HepG2 (cell line): ENCODE measurements at places on chromosomes 2 and 18. TPM values are rescaled to one million over a fixed set of nuclear protein-coding genes. Genes with fewer than 3 reads are reported as not detected.
A peak's percentile ranks its signal among the peaks of the same experiment; 100 is the strongest.

Gene DDX1
- 130 and 254 TPM in 2 replicates for total RNA-seq

DNA sequence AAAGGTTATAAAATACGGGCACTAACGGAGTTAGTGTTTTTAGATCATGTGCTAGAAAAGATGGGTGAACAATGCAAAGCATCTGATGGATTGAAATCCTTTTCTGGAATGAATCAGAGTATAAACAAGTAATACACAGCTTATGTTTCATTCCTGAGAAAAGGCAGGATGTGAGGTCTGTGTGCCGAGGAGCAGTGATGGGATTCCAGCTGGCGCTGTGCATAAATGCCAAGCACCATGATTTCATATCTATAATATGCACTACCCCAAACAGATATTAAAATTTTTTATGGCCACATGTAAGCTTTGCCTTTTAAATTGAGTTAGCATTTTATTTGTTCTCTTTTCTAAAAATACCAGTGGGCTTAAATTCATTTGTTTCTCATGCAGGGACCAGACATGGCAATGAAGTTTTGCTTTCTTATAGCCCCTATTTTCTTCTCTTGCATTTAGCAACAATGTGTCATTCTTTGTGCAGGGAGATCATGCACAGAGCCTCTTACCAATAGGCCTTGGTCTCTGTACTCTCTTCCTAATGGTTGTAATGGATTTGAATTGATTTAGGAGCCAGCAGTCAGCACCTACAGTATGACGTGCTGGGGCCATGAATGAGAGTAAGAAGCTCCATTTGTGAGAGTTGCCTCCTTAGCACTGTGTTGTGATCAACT is 323.9 kb downstream of the SLC8A1 start:
- no peak for DNase-seq

- no peak for DNase-seq
Measured at GRCh38 chr2:165584126-165584654, 114.7 kb downstream of the CSRNP3 start.

GRCh38 chr2:67416136-67416535 is 19.0 kb downstream of the ETAA1 start:
- no peak for DNase-seq

- DNase-seq, result no peak
Measured at GRCh38 chr2:203817147-203817546, 50.4 kb upstream of the CTLA4 start.

DNA sequence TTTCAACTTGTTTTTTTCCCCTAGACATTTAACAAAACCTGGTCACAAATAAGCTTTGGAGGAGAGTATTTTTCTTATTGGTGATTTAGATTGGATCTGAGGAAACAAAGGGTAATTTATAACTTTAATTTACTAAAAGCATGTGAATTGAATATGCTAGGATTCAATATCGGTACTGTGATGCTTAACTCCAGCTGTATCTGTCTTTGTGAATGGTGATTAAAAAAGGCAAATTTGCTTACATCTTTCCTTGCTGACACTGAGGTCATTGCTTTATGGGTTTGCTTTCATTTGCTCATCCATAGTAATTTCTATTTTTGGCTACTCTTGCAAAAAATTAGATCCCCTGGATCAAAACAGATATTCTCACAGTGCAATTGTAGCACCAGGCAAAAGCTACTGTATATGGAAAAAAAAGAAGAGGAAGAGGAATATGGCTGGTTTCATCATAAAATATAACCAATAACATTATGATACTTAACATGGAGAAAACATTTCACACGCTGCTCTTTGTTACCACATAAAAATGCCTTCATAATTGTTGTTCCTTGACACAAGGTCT is 832.0 kb upstream of the ZEB2 start:
- no peak for DNase-seq

- DNase-seq, result no peak
Measured at GRCh38 chr2:199261936-199262335, 195.8 kb downstream of the SATB2 start.

Gene NDC80
- 33.0 and 47.0 TPM in 2 replicates for total RNA-seq

DNA sequence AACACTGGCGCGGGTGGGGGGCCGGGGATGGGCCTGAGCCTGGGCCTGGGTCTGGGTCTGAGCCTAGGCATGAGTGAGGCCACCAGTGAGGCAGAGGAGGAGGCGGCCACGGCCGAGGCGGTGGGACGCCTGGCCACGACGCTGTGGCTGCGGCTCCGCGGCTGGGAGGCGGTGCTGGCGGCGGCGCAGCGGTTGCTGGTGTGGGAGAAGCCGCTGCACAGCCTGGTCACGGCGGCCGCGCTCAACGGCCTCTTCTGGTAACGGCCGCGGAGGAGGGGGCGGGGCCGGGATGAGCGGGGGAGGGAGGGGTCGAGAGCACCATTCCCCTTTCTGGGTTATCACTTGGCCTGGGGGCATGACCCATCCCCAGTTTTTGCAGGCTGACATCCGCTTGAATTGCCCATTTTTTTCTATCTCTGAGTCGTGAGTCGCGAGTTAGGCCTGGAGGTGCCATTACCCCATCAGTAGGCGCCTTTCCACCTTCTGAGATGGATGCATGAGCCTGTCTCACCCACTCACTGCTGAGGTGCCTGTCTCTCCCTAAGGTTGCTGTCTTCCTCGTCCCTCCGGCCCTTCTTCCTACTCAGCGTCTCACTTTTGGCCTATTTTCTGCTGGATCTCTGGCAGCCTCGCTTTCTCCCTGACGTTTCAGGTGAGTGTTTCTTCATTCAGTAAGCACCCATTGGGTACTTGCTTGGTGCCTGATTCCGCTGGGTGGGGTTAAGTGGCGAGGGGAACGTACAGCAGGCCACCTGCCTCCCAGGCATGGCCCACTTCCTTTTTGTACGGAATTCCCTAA is 501 bp downstream of the RETREG2 start:
- no peak for DNase-seq

- DNase-seq, result peak; percentile 16
Measured at GRCh38 chr18:36828157-36828629, 609 bp downstream of the TPGS2 start.

Gene MAPK4
- not detected in 2 replicates for total RNA-seq

Gene FBXO48
- 0.42 and 0.59 TPM in 2 replicates for total RNA-seq

GRCh38 chr2:70580352-70580751 is 26.7 kb upstream of the TGFA start:
- no peak for DNase-seq

GRCh38 chr18:12625241-12625640 is 32.7 kb downstream of the SPIRE1 start:
- DNase-seq, result no peak

Gene ZNF407
- 8.3 and 8.7 TPM in 2 replicates for total RNA-seq

- no peak for DNase-seq
Measured at GRCh38 chr2:231820786-231821303, 34.6 kb downstream of the COPS7B start.

Gene CROCC2
- not detected in 2 replicates for total RNA-seq

GRCh38 chr2:30252723-30253701 is 21.7 kb downstream of the LBH start:
- no peak for DNase-seq

DNA sequence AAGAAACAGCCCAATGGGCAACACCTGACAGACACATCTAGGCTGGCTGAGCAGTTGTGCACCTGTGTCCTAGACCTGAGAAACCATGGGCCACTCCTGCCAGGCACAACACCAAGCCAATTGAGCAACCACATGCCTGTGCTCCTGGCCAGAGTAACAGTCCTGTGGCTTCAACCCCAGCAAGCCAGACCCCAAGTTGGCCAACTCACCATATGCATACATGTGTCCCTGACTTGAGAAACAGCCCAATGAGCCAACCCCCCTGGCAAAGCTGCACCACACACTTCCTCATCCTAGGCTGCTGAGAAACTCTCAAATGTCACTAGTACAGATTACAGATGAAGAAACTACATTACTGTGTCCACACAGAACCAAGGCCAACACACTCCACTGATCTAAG is 36.6 kb downstream of the USP34 start:
- no peak for DNase-seq

Gene MC4R
- total RNA-seq, result not detected in 2 replicates

Gene TMBIM1
- total RNA-seq, result 69.7 and 139 TPM in 2 replicates

GRCh38 chr2:7022492-7023385 is 105.5 kb downstream of the RNF144A start:
- DNase-seq, result no peak

DNA sequence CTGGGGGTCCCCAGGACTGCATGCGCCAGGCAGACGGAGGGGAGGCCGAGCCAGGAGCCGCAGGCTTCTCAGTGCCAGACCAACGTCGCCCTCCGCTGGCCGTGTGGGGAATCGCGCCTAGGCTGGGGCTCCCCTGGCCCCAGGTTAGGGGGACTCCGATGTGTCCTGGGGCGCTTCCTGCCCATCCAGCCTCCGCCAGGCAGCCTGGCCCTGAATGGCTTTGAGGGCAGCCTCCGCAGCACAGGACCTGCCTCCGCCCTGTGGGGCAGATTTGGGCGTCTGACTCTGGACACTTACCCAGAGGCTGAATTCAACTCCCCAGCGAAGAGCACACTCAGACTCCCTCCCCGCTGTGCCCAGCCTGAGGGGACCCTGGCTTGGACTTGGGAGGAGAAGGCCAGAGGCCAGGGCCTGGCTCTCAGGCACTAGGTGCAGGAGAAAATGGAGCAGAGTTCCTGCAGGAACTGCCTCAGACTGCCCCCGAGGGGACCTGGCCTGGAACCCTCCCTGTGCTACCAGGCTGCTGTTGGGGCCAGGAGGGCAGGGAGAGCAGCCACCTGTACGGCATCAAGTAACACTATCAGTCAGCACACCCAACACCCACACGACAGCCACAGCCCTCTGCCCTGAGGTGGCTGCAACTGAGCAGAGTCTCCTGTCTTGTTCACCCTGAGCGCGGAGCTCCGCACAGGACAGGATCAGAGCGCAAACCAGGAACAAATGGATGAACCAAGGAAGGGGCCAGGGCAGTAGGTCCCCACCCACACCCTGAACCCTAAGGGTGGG is 597 bp upstream of the TEKT4 start:
- peak; percentile 17 for DNase-seq

DNA sequence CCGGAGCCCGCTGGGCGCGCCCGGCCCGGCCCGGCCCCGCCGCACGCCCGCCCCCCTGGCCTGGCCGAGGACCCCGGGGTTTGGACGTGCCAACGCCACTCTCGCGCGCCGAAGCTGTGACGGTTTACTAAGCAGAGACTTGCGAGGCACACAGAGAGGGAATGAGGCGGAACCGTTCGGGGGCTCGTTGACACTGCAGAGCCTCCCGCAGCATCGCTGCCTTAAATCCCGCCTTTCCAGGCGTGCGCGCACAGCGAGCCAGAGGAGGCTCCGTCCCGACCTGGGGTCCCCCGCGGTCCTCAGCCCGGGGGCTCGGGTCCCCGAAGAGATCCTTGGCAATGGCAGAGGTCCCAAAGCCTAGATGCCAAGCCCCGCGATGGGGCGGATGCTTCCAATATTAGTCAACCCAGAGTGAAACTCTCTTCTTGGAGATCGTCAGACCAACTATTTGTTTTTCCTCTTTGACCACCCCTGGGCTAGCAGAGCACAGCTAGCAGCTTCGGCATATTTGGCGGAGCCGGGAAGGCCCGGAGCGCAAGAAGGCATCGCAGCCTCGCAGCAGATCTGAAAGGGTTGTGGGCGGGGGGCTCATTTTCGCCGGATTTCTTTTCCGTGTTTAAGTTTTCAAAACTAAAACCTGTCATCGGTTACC is at the start of gene ZNF385B:
TSS of gene ZNF385B (minus strand) at position 197 of the 652 bp plus-strand sequence.
- DNase-seq, result no peak

Gene TMEM169
- 4.3 and 4.5 TPM in 2 replicates for total RNA-seq

DNA sequence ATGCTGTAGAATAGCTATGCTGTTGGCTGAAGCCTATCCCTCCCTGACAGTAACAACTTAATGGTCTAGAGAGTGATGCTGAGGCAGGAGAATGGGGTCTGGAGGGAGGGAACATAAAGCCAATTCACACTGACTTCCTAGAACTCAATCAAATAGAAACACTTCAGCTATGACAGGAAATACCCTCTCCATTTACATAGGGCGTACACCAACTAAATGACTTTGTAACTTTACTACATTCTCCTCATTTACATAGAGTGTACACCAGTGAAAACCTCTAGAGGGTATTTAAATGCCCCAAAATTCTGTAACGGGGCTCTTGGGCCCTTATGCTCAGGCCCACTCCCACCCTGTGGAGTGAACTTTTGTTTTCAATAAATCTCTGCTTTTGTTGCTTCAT is 41.5 kb downstream of the YPEL5 start:
- no peak for DNase-seq

Gene CYRIA
- total RNA-seq, result not detected in 2 replicates

- DNase-seq, result no peak
Measured at GRCh38 chr2:51441786-51442185, 409.9 kb upstream of the NRXN1 start.

- no peak for DNase-seq
Measured at GRCh38 chr2:16958266-16958665, 292.6 kb upstream of the CYRIA start.

DNA sequence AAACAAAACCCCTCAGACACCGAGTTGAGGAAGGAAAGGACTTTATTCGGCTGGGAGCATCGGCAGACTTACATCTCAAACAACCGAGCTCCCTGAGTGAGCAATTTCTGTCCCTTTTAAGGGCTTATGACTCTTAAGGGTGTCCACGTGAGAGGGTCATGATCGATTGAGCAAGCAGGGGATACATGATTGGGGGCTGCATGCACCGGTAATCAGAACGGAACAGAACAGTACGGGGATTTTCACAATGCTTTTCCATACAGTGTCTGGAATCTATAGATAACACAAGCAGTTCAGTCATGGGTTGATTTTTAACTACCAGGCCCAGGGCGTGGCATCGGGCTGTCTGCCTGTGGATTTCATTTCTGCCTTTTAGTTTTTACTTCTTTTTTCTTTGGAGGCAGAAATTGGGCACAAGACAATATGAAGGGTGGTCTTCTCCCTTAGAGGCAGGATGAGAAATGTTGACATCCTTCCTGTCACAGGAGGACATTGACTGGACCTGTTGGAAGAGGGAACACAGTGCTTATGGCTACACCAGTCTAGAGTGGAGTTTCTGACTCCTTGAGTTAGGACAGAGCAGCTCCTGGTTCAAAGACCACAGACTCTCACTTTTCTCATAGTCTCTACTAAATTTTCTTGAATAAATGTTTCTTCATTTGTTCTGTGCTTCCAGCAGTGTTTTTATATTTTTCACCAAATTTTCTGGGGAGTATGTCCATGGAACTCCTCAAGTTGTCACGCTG is 35.8 kb downstream of the SPOPL start:
- DNase-seq, result no peak

Gene ALPI
- total RNA-seq, result not detected in 2 replicates

- no peak for DNase-seq
Measured at GRCh38 chr2:104702031-104702850, 151.7 kb upstream of the POU3F3 start.

- peak; percentile 38 for DNase-seq
Measured at GRCh38 chr2:163155279-163155883, 316.8 kb upstream of the KCNH7 start.

Gene MLPH
- not detected in 2 replicates for total RNA-seq
